ENCODE measurements at places on chromosomes 4 and X.

GRCh38 chr4:35250331-35250730 lies 994.0 kb downstream of the ARAP2 start:
- no peak for DNase-seq

- no peak for DNase-seq
Observed at GRCh38 chr4:17112292-17112659, 213.8 kb upstream of the LDB2 start.

DNA sequence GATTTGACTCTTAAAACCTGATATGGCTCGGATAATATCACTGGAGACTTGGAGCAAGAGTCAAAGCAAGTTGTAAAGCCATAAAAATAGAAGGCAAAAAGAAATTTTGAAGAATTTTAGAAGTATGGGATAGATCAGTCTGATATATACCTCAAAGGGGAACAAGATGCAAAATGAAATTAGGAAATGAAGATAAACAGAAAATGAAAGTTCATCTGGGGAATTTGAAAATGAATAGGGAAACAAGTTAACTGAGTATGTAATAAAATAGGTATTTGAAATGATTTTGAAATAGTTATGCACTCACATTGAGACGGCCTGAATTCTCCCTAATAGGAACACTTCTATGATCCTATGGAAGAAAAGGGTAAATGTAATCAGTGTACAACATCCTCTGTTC lies 5.7 kb downstream of the CYP2U1 start:
- no peak for DNase-seq

- no peak for DNase-seq
Observed at GRCh38 chr4:28360681-28361080, 1500.0 kb downstream of the STIM2 start.

- no peak for DNase-seq
Observed at GRCh38 chr4:110735686-110736085, 112.8 kb upstream of the PITX2 start.

DNA sequence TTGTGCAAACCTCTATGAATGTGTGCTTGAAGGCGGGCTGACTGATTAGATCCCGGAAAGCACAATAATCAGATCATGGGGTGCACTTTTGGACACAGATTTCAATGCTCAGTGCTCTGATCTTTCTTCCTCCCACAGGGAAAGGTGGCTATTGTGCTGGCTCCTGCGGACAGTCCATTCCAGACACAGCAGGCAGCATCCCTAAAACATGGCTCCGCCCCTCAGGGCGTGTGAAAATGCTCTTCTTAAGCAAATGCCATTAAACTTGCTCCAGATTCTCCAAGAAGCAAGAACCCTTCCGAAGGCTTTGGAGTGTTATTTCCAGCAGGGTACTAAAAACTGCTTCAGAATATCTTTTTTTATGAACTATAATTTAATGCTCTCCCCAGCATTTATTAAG lies 100.0 kb downstream of the SLC2A9 start:
- DNase-seq: no peak

- no peak for DNase-seq
Observed at GRCh38 chr4:80312124-80312523, 23.4 kb upstream of the CFAP299 start.

- no peak for DNase-seq
Observed at GRCh38 chr4:181821039-181822004, 421.9 kb upstream of the TENM3 start.

GRCh38 chr4:109846395-109847098 lies 1.4 kb upstream of the LRIT3 start:
- DNase-seq: no peak

DNA sequence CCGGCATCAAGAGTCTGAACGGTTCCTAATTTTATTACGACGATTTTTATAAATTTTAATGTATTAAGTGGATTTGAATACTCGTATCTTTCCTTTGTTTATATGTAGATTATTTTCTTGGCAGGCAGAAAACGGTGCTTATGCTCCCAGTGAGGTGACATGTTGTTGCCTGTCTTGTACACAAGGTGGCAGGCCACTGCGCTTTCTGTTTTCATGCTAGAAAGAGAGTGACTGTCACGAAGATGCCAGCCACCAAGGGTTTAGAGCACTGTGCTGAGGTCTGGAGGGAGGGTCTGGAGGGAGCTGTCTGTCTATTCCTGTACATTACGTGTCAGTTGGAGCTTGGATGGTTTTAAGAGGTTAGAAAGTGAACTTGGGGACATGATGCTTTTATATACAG lies 87.7 kb downstream of the SHROOM2 start:
- no peak for DNase-seq

GRCh38 chr4:158111241-158111640 lies 61.6 kb downstream of the GASK1B start:
- no peak for DNase-seq
